ENCODE measurements at places on chromosomes 16 and 17.

GRCh38 chr16:3606441-3606840 lies 5.0 kb downstream of the SLX4 start:
- H3K27me3 ChIP-seq, result no peaks in the 10 kb centered on the region
- no peak for DNase-seq
- H3K27ac ChIP-seq, result no peak overlapping the region
- H3K36me3 ChIP-seq, result peaks cover 5% of the 10 kb centered on the region
- no peaks in the 10 kb centered on the region for H3K4me1 ChIP-seq

DNA sequence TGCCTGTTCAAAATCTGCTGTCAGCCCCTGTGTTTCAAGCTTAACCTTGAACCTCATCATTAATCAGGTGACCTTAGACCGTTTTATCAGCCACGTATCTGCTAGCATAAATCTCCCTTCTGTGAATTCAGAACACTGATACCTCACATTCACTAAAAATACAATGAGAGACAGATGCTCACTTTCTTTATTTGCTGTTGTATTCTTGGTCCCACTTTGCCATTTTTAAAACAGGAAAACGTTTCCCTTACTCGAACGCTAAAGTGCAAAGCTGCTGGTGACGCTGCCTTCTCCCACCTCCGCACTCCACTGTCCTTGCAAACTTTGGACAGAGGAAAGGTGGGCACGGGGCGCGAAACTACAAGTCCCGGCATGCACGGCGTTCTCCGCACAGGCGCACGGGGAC lies 220 bp upstream of the ARHGAP44 start:
- no peak overlapping the region for H3K27ac ChIP-seq
- DNase-seq, result no peak
- H3K4me1 ChIP-seq, result no peaks in the 10 kb centered on the region
- H3K36me3 ChIP-seq, result no peaks in the 10 kb centered on the region
- H3K4me3 ChIP-seq, result no peak overlapping the region

DNA sequence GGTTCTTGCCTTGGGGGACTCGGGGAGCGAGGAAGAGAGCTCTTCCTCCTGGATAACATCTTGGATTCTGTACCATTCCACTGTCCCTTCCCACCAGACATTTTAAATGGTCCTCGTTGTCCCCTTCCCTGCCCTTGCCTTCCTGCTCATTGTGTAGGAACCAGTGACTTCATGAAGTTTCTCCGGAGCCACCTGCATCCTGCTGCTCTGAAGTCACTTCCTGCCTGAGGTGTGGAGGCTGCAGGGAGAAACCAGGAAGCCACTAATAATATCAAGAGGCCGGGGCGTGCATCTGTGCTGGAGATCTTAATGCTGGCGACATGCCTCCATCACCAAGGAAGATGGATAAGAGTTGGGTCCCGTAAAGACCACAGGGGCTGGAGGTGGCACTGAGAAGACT lies 6.2 kb upstream of the SLC16A13 start:
- no peaks in the 10 kb centered on the region for H3K4me1 ChIP-seq
- H3K36me3 ChIP-seq, result no peaks in the 10 kb centered on the region
- no peak for DNase-seq

DNA sequence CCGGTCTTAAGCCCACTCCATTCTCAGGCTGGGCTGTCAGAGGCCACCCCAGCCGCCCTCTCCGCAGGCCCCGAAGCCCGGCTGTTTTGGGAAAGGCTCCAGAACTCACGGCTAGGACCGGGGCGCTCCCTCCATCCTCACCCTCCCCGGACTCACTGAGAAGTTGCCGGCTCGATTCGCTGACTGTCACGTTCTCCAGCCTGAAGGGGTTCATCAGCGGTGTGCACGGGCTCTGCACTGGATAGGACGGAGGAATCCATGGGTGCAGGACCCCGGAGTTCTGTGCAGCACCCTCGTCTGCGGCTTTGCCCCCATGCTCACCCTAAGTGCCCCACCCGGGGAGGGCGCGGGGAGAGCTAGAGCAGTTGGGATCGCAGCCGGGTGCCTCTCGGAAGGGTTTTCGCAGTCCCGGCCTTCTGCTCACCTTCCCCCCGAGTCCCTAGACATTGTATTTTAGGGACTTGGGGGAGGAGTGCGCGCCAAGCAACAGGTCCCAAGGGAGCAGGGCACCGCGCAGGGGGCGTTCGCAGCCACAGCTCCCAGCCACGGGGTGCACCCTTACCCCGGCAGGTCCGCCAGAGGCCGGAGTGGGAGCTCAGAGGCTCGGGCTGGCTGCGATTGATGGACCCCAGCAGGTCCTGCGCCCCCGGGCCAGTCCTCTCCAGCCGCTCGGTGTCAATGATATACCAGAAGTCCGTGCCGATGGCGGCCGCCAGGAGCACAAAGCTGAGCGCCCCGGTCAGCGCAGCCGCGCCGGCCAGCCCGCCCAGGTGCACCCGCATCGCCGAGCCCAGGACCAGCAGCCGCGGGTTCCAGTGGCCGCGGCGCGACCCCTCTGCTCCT lies 1.0 kb downstream of the TMEM114 start:
- H3K27me3 ChIP-seq, result peaks cover 35% of the 10 kb centered on the region
- no peak overlapping the region for H3K27ac ChIP-seq
- no peaks in the 10 kb centered on the region for H3K4me1 ChIP-seq
- no peaks in the 10 kb centered on the region for H3K36me3 ChIP-seq

Measured in fibroblast of lung (primary cell).